ENCODE measurements at places on chromosomes 2 and 18.

DNA sequence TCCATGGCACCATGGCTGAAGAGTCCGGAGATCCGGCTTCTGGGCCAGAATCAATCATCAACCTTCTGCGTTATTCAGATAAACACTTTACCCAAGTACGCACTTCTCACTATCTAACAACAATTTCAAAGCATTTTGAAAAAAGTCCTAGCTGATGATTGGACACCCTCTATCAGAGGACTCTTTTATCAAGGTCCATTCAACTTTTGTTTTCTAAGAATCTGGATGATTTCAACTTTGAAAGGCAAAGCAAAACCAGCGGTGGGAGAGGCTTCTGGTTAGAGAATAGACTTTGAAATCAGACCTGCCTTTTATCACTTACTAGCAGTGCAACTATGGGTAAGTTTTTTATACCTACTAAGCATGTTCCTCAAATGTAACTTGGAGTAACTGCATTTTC, 293.6 kb upstream of the TNP1 start:
- H3K4me3 ChIP-seq = no peak overlapping the region
- no peaks in the 10 kb centered on the region for H3K4me1 ChIP-seq
- no peaks in the 10 kb centered on the region for H3K36me3 ChIP-seq
- H3K27me3 ChIP-seq = peaks cover 18% of the 10 kb centered on the region
- DNase-seq = no peak

DNA sequence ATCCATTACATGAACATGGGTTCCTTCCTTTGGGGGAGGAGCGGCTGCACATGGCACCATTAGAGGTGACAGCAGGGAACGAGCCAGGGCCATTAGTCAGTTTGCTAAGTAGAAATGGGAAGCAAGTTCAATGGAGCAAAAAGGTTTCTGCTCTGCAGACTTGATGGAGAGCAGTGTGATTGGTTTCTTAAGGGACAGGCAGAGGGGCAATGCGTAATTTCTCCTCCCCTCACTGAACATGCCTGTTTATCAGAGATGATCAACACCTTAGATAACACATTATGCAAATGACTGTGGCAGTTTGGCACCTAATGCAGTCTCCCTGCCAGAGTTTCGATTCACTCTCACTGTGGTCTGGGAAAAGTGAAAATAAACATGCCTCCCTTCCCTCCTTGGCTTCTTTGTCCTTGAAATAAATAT, 414.5 kb downstream of the STK39 start:
- H3K27ac ChIP-seq = no peak overlapping the region
- no peaks in the 10 kb centered on the region for H3K36me3 ChIP-seq
- DNase-seq = no peak
- no peak overlapping the region for H3K4me3 ChIP-seq
- no peaks in the 10 kb centered on the region for H3K27me3 ChIP-seq

- no peak overlapping the region for H3K27ac ChIP-seq
- no peaks in the 10 kb centered on the region for H3K36me3 ChIP-seq
- DNase-seq = peak; percentile 54
- H3K4me1 ChIP-seq = peaks cover 23% of the 10 kb centered on the region
- H3K4me3 ChIP-seq = peak overlapping the region; percentile 84
Observed at GRCh38 chr2:54724560-54725342, 1.3 kb downstream of the EML6 start.

- no peak overlapping the region for H3K27ac ChIP-seq
- H3K27me3 ChIP-seq = no peaks in the 10 kb centered on the region
- no peaks in the 10 kb centered on the region for H3K4me1 ChIP-seq
- no peaks in the 10 kb centered on the region for H3K36me3 ChIP-seq
Observed at GRCh38 chr2:192124571-192124970, 70.2 kb downstream of the TMEFF2 start.

- H3K27me3 ChIP-seq = peaks cover 46% of the 10 kb centered on the region
- no peak overlapping the region for H3K27ac ChIP-seq
- H3K4me1 ChIP-seq = no peaks in the 10 kb centered on the region
- no peaks in the 10 kb centered on the region for H3K36me3 ChIP-seq
Observed at GRCh38 chr2:27152796-27153464, 4.1 kb downstream of the TCF23 start.

DNA sequence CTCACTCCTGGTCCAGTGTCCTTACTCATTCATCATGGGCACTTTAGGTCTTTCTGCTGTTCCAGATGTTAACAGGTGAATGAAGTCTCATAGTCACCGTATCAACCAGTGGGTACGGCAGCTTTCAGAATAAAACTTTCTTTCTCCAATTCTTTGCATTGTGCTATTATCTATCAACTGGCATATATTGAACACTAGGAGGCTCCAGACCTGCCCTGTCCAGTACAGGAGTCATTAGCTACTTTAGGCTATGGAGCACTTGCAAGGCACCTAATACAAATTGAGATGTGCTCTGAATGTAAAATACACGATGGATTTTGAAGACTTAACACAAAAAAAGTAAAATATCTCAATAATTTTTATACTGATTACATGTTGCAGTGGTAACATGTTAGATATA, 43.2 kb upstream of the NEB start:
- no peak overlapping the region for H3K4me3 ChIP-seq
- no peak for DNase-seq
- no peaks in the 10 kb centered on the region for H3K27me3 ChIP-seq

DNA sequence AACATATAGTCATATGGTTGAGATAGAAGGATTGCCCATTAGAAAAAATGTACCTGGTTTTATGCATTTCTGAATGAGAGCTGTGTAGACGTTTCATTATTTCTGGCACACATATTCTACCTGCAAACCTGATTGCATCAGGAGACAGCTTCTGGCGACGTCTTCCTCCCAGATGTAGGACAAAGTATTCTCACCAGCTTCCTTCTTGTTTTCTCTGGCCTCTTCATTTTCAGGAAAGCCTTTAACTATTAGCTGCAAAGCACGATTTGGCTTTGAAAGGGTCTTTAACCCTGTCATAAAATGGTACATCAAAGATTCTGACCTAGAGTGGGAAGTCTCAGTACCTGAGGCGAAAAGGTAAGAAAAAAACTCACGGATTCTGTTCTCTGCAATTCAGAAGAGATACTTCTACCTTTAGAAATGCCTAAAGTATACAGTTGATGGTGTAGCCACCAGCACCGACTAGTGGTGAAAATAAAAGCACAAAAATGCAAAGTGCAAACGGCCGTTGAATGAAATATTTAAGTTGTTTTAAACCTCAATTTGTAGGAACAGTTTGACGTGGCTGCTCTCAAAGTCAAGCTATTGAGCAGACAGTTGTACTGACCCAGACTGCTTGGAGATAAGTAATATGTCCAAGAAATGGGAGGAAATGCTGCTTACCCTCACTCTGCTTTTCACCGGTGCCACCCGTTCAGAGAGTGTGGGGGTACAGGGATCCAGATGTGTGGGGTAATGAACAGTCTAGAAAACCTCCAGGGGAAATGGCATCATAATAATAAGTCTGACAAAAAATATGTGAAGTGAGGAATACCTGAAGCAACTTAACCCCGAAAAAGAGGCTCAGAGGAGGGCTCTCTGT, 20.2 kb downstream of the IL18RAP start:
- H3K4me3 ChIP-seq = peak overlapping the region; percentile 17
- H3K36me3 ChIP-seq = peaks cover 4% of the 10 kb centered on the region
- H3K27me3 ChIP-seq = no peaks in the 10 kb centered on the region
- peak; percentile 61 for DNase-seq
- no peak overlapping the region for H3K27ac ChIP-seq
- H3K4me1 ChIP-seq = peaks cover 13% of the 10 kb centered on the region

GRCh38 chr2:190216829-190217228, 102.8 kb downstream of the HIBCH start:
- H3K27ac ChIP-seq = no peak overlapping the region
- no peak overlapping the region for H3K4me3 ChIP-seq
- H3K27me3 ChIP-seq = no peaks in the 10 kb centered on the region
- no peaks in the 10 kb centered on the region for H3K36me3 ChIP-seq
- DNase-seq = no peak

GRCh38 chr2:31354837-31355236, 59.7 kb downstream of the XDH start:
- H3K4me3 ChIP-seq = no peak overlapping the region
- no peak for DNase-seq
- H3K27ac ChIP-seq = no peak overlapping the region
- H3K27me3 ChIP-seq = peaks cover 33% of the 10 kb centered on the region

- no peaks in the 10 kb centered on the region for H3K27me3 ChIP-seq
- DNase-seq = no peak
- peak overlapping the region; percentile 67 for H3K27ac ChIP-seq
- H3K36me3 ChIP-seq = peaks cover 29% of the 10 kb centered on the region
- H3K4me1 ChIP-seq = peaks cover 43% of the 10 kb centered on the region
Observed at GRCh38 chr2:96815326-96816126, 542 bp upstream of the CNNM3 start.

GRCh38 chr18:57209713-57210106, 62.8 kb downstream of the BOD1L2 start:
- H3K36me3 ChIP-seq = no peaks in the 10 kb centered on the region
- H3K4me1 ChIP-seq = peaks cover 5% of the 10 kb centered on the region
- peaks cover 31% of the 10 kb centered on the region for H3K27me3 ChIP-seq
- H3K4me3 ChIP-seq = peak overlapping the region; percentile 26
- no peak overlapping the region for H3K27ac ChIP-seq
- no peak for DNase-seq

- H3K27ac ChIP-seq = no peak overlapping the region
- no peak for DNase-seq
- no peaks in the 10 kb centered on the region for H3K27me3 ChIP-seq
- H3K4me3 ChIP-seq = no peak overlapping the region
Observed at GRCh38 chr18:39692367-39693015, 2126.9 kb upstream of the CELF4 start.

DNA sequence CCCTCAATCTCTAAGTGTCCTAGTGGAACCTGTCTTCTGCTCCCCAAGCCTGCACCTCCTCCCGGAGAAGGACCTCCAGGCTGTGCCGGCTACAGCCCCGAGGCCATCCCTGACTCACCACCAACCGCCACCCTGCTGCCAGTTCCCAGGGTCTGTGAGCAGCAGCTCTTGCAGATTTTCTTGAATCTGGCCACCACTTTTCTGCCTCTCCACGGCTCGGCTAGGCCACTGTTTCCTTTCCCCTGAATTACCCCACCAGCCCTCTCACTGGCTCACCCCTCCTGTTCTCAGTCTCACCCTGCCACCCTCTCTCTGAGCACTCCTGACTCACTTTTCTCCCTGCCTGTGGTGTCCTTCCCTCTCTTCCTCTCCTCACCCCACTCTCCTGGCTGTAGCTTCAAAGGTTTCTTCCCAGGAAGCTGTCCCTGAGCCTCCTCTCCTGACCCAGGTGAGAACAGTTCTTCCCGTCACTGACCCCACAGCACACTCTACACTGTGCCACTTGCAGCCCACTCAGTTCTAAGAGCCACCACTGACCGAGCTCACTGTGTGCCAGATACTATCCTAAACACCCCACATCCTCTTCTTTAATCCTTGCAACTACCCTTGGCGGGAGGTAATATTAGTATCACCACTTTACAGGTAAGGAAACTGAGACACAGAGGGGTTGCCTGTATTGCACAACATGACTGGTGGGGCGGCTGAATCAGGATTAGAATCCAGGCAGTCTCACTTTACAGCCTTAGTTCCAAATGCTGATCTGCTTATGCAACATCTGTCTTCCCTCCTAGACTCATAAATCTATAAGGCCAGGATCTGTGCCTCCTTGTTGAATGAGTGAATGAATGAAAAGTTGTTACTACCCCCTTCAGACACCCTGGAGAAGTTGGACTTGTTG, 111.6 kb downstream of the SMAD7 start:
- no peak overlapping the region for H3K27ac ChIP-seq
- peaks cover 80% of the 10 kb centered on the region for H3K4me1 ChIP-seq
- peaks cover 7% of the 10 kb centered on the region for H3K27me3 ChIP-seq
- no peak for DNase-seq
- no peaks in the 10 kb centered on the region for H3K36me3 ChIP-seq

DNA sequence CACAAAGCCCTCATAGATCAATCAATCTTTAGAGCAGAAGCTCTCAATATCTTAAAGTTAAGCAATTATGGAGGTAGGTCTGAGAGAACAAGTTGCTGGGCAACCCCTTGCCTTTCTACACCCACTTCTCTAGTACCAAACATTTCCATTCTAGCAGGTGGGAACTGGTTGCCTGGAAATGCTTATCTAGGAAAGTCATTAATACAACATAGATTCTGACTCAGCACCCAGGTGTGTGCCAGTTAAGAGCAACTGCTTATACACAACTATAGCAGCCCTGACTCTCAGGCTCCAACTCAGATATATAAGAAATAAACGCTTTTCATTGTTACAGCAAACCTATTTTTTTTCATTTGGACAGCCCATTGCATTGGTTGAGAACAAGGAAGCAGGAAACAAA, 237.7 kb downstream of the IRS1 start:
- H3K27ac ChIP-seq = no peak overlapping the region
- no peaks in the 10 kb centered on the region for H3K36me3 ChIP-seq
- DNase-seq = no peak
- H3K4me3 ChIP-seq = no peak overlapping the region
- H3K27me3 ChIP-seq = peaks cover 6% of the 10 kb centered on the region

DNA sequence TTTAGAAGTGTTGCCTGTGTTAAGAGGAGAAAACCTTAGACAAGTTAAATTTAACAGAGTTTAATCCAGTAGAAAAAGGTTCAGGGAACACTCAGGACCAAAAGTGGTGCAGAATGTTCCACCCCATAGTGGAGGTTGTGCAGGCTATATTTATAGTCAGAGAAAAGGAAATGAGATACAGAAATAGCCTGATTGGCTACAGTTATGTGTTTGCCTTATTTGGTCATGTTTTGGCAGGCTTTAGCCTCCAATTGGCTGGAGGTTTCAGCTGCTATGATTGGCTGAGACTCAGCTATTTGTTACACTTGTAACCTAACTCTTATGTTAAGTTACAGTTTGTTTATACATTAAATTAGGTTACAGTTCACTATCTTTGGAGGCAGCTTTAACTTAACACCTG, 4.2 kb downstream of the STAMBP start:
- H3K4me3 ChIP-seq = no peak overlapping the region
- H3K27me3 ChIP-seq = no peaks in the 10 kb centered on the region
- no peak overlapping the region for H3K27ac ChIP-seq

- H3K27me3 ChIP-seq = no peaks in the 10 kb centered on the region
- no peak overlapping the region for H3K27ac ChIP-seq
- H3K4me1 ChIP-seq = no peaks in the 10 kb centered on the region
Observed at GRCh38 chr2:252001-252602, 11.7 kb downstream of the SH3YL1 start.

GRCh38 chr2:168220965-168221819, 26.2 kb downstream of the STK39 start:
- H3K4me3 ChIP-seq = no peak overlapping the region
- no peak overlapping the region for H3K27ac ChIP-seq
- peaks cover 9% of the 10 kb centered on the region for H3K4me1 ChIP-seq

- H3K4me3 ChIP-seq = no peak overlapping the region
- H3K36me3 ChIP-seq = no peaks in the 10 kb centered on the region
- H3K27ac ChIP-seq = no peak overlapping the region
- H3K27me3 ChIP-seq = no peaks in the 10 kb centered on the region
- no peak for DNase-seq
- no peaks in the 10 kb centered on the region for H3K4me1 ChIP-seq
Observed at GRCh38 chr2:126894082-126894481, 4.6 kb upstream of the TEX51 start.

- H3K27ac ChIP-seq = no peak overlapping the region
- H3K4me1 ChIP-seq = no peaks in the 10 kb centered on the region
- no peak for DNase-seq
- H3K27me3 ChIP-seq = peaks cover 13% of the 10 kb centered on the region
- no peak overlapping the region for H3K4me3 ChIP-seq
- no peaks in the 10 kb centered on the region for H3K36me3 ChIP-seq
Observed at GRCh38 chr2:177633910-177634294, 241.3 kb downstream of the AGPS start.

Data from activated naive CD4-positive, alpha-beta T cell treated with anti-CD3 and anti-CD28 coated beads, Interleukin-2, amount 10 ng/mL, durations not matched to agents 7 days and 5 days (primary cell).